CD4-positive, alpha-beta T cell treated with Interleukin-17A for 1 hour (primary cell): ENCODE measurements at places on chromosomes 16 and 17.

- no peak for DNase-seq
Observed at GRCh38 chr16:85314512-85314971, 202.3 kb upstream of the CIBAR2 start.

DNA sequence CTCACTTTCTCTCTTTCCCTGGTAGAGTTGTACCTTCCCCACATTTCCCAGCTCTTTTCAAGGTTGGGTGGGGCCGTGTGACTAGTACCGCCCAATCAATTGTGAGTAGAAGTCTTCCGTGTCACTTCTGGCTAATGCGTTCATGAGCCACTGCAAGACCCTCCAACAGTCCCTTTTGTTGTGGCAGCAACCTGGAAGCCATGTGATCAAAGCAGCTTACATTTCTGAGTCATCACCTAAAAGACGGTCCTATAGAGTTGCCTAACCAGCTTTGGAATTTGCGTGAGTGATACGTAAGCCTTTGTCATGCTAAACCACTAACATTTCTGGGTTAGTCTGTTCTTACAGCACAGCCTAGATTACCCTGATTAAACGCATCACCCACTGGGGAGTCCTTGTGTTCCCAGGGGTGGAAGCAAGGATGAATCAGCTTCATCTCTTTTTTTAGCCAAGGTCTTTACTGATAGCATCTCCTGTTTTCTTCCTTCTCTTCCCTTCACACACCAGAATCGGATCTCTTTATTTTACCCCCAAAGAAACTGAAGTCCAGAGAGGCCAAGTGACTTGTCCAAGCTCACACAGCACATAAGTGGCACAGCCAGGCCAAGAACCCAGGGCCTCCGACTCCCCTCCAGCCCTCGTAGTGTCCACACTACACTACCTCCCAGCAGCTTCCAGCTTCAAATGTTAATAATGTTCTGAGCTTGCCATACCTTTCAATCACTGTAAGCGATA is 366.3 kb upstream of the XYLT1 start:
- no peak for DNase-seq

DNA sequence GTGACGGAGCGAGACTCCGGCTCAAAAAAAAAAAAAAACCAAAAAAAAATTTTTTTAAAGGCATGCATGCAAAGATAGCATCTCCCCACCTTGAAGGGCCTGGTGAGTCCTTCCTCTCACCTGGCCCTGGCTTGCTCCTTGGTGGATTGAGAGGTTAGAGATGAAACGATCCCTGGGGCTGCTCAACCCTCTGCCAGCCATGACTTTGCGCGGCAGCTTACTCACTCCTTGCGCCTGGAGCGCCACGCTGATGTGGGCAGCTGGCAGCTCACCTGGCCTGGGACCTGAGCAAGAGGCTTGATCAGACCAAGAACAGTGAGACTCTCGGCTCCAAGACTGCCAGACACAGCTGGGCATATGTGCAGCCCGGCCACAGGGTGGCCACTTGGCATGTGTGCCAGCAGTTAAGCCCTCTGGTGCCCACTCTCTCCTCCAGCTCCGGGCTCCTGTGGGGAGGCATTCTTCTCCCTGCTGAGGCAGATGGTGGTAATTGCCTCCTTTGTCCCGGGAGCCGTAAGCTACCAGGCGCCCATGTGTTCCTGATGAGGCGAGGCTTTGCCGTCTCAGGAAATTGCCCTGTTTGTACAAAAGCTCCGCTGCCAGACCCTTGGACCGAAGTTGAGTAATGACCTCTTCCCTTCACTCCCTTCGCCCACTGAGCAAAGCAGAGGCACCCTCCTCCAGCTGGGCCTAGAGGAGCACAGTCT is 5.1 kb upstream of the EVPL start:
- DNase-seq = no peak

GRCh38 chr16:2451851-2452320 is 8.0 kb upstream of the TEDC2 start:
- DNase-seq = no peak

GRCh38 chr17:79799538-79800324 is 2.9 kb upstream of the CBX8 start:
- peak; percentile 29 for DNase-seq

- no peak for DNase-seq
Observed at GRCh38 chr17:41772586-41773189, 13.8 kb downstream of the JUP start.

DNA sequence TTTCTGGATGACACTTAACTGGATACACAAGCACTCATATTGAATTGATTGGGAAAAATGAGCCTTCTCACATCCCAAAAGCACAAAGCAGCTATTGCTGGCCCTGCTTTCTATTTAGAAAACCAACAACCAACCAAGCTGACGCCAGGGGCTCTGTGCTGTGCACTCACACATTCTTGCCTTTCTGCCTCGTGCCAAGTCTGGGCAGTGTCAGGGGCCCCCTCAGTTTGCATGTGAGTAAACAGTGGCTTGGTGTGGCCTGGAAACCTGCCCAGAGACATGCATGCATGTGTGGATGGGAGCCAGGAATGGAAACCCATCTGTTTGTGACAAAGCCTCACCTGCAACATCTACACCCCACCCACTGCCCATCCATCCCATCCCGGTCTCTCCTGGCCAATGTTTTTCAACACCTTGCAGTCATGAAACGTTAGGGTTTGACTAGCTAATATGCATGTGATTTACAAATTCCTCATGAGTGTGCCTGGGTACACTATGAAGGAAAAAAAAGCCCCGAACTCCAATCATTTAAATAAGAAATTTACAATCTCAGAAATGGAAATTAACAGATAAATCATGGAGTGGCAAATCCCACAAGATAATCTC is 20.4 kb downstream of the MIEF2 start:
- no peak for DNase-seq
